ENCODE measurements at places on chromosomes 2 and 18.

DNA sequence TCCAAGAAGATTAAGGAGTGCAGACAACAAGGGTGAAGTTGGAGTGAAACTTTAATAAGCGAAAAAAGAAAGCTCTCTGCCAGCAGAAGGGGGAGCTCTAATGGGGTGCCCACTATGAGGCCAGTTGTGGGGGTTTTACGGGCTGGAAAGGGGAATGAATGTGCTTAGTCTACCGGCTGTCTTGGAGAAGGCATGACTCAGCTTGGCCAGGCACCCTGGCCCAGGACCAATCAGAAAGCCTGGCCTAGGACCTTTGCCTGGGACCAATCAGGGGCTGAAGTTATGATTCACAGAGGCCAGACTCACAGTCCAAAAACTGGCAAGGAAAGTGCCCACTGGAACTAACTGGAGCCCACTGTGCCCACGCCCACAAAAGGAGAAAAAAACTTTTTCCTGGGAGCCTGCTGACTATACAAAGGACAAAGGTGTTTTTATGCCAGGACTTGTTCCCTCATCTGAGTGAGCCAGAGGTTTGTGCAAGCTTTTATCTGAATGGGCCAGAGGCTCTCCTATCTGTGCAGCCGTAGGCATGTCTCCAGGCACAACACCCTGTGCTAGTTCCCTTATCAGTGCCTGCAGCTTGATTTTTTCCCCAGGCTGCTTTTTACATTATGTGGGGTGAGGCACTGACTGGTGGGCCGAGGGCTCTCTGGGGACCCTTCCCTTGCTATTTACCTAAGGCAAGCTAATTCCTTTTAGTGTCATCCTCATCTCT is 18.6 kb downstream of the CMPK2 start:
- DNase-seq = no peak

- DNase-seq = no peak
Measured at GRCh38 chr2:65939687-65940086, 495.2 kb upstream of the MEIS1 start.

- DNase-seq = no peak
Measured at GRCh38 chr2:16198166-16198912, 258.0 kb downstream of the MYCN start.

DNA sequence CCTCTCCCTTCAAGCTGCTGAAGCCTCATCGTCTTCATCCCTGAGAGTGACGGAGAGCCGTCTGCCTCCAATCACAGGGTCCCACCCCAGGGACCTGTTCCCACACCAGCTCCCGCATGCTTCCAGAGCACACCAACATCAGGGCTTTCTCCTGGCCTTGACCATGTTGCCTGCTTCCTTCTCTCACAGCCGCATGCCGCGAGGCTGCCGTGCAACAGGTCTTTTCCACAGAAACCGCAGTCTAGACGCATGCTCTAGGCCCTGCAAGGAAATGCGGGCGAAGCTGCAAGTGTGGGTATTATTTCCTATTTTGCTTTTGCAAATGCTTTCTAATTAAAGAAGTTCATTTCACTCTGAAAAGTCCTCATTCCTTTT is 277.8 kb downstream of the EIPR1 start:
- no peak for DNase-seq

DNA sequence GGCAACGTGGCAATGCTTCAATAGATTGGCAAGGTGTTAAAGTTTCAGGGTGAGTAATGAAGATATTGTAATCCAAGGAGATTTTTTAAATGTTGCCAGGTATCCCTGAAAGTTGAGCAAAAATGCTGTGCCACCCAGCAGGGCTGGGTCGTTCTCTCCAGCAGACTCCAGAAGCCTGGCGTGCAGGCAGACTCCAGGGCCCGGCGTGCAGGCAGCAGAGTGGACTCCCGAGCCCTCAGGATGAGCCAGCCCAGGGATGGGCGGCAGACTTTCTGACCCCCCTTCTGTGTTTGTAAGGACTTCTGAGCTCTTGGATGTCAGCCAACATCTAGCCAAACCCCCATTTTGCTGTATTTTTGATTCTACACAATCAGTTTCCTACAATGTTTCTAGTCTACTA is 289.1 kb downstream of the ZNF516 start:
- DNase-seq = no peak

GRCh38 chr2:77834360-77835002 is 312.3 kb upstream of the LRRTM4 start:
- no peak for DNase-seq

GRCh38 chr2:237096911-237097310 is 11.2 kb downstream of the COPS8 start:
- DNase-seq = no peak

DNA sequence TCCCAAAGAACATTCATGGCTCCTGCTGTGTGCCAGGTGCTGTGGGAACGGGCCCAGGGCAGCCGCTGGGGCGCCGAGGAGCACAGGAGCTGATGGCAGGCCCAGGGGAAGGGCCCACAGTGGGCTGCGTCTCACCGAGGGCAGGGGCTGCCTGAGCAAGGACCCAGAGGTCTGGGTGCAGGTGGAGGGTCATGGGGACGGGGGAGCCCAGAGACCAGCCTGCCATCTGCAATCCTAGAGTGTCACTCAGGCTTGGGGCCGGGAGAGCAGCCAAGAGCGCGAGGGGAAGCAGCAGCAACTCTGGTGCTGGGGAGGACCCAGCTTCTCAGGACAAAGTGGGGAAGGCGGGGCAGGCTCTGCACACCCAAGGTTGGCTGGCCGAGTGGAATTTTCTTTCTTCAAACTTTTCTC is 207.4 kb downstream of the HDAC4 start:
- DNase-seq = no peak

GRCh38 chr2:8728305-8729015 is 46.6 kb downstream of the ID2 start:
- no peak for DNase-seq

- DNase-seq = no peak
Measured at GRCh38 chr2:178363252-178363651, 87.7 kb downstream of the PRKRA start.

DNA sequence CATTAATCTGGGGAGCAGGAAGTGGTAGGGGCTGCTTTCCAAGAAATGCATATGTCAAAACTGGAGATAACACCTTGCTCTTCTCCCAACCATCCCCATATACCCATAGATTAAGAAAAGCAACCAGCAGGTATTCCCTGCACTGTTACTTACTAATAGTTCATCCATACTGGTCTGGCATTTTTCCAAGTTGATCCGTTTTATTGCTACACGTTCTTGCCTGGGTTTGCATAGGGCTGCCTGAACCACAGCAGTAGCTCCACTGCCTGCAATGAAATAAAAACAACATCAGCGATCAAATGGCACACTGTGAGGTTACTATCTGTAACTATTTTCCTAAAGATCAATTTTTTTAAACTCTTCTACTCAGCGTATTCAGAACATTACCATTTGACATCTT is 65.6 kb downstream of the STK39 start:
- DNase-seq = no peak

DNA sequence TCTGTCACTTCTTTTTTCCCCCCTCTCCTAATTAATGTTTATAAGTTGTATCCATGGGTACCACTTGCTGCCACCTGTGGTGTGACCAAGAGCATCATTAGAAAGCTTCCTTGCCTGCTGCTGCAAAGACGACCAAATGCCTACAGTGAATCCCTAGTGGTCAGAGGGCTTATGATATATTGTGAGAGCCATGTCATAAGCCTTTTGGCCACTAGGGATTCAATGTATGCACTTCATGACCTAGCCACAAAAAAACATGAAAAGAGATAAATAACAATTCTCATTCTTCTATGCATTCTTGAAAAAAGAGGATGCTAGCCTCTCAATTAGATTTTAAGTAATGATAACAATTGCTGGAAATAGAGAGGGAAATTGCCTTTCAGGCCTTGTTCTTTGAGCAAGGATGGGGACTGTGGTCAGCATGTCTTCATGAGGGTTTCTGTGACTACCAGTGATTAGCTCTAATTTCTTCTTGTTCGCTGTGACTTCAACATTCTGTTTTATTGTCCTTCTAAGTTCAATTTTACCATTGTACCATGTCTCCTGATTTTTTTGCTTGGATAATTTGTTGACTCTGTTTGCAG is 435.3 kb downstream of the TGIF1 start:
- DNase-seq = no peak

- DNase-seq = no peak
Measured at GRCh38 chr18:55500316-55501086, 87.5 kb downstream of the TCF4 start.

DNA sequence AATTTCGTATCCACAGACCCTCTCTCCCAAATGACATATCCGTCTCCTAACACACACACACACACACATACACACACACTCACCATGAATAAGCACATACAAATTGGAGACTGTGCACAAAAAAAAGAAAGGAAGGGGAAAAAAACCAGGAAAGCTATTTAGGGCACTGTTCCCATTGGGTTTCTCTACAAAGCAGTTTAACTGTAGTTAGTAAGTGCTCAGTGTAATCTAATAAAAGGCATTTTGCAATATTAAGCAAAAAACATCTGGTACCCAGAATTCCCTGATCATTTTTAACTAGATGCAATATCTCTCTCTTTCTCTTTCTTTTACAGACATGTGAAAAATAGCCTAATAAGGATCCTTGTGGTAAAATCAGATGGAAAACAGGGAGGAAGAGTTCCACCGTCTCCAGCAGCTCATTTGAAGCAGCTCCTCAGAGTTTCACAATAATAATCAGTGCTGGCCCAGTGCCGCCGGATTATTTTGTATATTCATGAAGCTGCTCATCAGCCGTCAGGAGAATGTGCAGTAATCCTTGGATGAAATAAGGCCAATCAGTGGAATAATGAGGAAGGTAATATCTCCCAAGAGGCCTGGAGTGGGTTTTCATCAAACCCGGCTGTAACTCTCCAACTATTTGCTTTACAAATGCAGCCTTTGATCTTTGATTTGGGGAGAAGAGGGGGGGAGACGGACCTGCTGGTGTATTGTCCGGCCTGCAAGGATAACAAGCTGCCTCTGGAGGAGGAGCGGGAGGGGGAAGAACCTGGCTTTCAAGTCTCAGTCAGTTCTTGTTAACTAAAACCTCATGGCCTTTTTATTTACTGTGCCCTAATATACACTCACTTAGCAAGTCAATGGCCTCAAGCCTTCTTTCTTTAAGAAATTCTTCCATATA is 227.6 kb upstream of the SMIM21 start:
- DNase-seq = no peak

- DNase-seq = no peak
Measured at GRCh38 chr2:238852206-238852869, 4.5 kb downstream of the TWIST2 start.

- DNase-seq = no peak
Measured at GRCh38 chr2:1745171-1746023, 1.1 kb upstream of the PXDN start.

DNA sequence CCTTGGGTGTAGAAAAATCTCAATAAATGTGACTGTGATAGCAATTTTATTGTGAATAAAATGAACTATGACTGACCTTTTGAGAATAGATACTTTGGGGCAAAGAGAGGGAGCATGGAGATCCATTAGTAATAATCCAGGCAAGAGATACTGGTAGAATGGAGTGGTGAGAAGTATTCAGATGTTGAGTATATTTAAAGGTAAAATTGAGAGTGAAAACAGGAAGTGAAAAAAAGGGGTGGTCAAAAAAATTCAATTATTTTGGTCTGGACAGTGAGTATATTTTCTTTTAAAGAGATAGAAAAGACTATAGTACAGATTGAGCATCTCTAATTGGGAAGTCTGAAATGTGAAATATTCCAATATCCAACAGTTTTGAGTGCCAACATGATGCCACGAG is 1515.6 kb upstream of the NXPH2 start:
- DNase-seq = no peak

- DNase-seq = no peak
Measured at GRCh38 chr2:64400733-64401528, 53.0 kb upstream of the LGALSL start.

DNA sequence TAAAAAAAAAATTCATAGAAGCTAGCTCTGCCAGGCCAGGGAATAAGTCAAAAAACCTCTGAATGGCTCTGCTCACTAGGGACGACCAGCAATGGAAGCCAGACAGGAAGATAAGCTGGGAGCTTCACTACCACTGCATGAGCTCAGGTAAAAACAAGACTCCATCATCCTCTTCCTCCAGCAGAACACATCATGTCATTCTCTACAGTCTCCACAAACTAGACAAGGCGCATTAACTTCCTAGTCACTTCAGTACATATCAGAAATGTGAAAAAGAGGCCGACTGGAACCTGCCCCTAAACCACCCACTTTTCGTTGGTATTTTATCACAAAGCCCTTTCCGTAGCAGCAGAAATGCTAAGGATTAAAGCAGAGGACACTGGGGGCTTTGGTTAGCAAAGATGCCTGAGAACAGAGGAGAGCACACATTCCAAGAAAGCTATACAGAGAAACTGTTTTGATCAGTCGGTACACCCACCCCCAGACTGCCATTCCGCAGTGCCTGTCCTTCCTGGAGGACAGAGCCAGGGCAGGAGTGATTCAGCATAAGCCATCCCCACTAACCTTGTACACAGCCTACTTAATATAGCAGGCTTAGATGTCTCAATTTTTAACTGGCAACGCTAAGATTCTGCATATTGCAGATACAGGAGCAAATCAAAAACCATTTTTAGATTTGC is 53.4 kb downstream of the AAK1 start:
- DNase-seq = no peak

DNA sequence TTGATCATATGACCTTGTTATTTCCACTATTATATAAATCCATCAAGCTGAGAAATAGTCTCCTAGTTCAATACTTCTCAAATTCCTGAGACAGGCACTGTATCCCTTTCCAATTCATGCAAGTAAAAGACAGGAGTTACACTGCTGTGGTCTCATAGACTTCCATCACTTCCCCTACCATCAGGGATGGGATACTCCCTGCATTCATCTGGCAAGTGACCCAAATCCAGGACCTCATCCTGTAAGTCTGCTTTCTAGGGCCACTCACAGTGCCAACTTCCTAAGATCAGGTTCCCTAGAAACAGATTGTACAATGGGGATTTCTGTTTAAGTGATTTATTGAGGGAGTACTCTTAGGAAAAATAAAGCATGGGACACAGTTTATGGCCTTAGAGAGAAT is 424.0 kb upstream of the CDH7 start:
- no peak for DNase-seq

DNA sequence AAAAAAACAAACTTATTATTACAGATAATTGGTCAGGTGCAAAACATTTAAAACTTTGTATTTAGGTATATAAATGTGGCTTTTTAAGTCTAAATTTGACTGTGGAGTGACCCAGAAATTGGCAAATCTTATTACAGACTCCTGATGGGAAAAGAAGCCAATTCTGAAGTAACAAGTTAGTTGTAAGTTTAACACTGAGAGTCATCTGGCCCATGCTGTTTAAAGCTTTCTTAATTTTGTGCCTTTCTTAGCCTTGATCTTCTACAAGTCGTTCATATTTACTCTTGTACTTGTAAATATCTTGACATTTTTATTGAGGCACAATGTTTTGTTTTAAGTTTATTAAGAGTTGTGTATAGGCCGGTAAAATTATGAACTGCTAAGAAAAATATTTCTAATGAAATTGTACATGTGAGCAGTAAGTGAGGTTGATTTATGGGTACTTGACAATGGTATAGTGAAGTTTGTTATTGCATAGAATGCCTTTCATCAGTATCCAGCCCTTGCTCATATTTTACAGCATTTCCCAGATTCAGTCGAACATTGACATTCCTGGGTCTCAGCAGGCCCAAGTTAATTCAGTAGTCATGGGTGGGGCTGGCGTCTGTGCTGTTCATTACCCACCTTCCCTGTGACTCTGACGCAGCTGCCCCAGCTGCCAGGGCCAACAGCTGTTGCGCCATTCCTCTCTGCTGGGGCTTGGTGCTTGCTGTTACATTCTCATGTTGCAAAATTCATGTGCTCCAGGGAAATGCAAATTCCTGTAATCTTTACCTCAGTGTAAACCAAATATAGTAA is 121.4 kb downstream of the ZNF236 start:
- DNase-seq = no peak

- no peak for DNase-seq
Measured at GRCh38 chr2:26533661-26534060, 55.7 kb upstream of the OTOF start.
